ENCODE measurements at places on chromosomes 3 and 15.

GRCh38 chr3:194095464-194095863, 40.5 kb upstream of the HES1 start:
- peak; percentile 60 for DNase-seq

GRCh38 chr3:183984749-183985729, 32.6 kb downstream of the ABCC5 start:
- DNase-seq, result no peak

DNA sequence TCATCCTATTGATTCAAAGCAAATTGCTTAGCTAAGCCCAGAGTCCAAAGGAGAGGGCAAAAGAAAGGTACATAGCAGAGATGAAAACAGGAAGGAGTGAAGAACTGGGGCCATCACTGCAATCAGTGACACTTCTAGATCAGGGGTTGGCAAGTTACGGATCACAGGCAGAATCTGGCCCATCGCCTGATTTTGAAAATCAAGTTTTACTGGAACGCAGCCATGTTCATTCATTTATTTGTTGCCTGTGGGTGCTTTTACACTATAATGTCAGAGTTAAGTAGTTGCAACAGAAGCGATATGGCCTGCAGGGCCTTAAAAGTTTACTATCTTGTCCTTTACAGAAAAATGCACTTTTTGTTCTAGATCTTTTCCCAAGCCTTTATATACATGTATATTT, 271.7 kb upstream of the TOPAZ1 start:
- no peak for DNase-seq

- DNase-seq, result no peak
Observed at GRCh38 chr15:68638953-68639515, 60.2 kb downstream of the CORO2B start.

DNA sequence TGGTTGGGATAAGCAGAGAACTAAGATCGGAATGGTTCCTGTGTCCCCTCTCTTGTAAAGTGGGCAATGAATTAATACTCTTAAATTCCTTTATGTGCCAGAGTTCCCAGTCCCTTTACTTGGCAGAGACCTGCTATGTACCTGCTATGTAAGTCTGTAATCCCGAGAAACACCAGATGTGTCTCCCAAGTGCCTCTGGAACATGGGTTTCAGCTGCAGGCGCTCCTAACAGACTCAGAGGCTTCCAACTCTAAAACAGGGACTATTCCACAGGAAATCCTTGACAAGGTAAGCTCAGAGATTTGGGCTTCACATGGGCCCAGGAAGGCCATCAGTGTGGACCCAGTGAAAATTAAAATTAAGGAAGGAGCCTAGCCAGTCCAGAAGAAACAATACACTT, 117.7 kb upstream of the PLCL2 start:
- no peak for DNase-seq

DNA sequence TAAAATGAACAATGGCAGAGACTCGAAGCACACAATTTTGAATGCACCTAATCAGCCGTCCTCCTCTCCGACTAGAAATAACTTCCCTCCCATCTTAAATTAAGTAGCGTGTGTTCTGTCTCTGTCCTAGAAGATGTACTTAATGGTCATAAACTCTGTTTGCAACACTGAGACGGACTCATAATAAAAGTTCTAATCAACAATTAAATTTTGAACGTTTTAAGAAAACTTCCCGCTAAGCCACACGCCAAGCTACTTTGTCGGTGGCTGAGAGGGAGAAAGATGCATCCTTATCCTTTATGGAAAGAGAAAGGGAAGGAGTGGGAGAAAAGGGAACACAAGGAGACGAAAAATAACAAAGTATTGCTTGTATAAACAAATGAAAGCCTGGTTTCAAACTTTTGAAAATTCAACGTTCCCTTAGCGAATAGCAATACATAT, 989 bp downstream of the GNB4 start:
- DNase-seq, result no peak

- no peak for DNase-seq
Observed at GRCh38 chr3:61780455-61781228, 219.3 kb downstream of the PTPRG start.

DNA sequence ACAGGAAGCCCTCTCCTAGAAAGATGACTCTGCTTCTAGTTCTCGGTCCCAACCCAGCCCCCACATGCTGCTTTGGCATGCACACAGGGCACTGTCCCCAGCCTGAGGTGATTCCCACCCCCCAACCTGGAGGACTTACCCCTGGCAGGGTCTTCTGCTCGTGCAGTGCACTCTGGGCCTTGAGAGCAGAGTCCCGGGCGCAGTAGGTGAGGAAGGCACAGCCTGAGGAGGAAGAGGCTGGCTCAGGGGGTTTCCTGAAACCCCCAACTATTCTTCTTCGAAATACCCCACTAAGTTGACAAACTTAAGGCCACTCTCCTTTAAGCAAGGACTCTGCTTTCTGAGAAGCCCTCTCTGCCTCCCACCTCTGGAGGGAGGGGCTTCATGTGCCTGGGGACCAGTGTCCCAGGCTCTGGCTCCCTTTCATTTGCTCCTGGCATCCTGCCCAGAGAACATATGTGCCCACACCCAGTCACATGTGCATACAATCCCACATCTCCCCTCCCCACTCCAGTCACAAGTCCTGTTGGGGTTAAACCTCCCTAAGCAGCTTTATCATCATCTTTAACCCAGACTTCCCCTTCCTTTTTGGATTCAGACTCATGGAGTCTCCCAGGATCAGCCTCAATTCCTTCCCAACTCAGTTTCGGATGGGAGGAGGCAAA, 4.1 kb downstream of the CELF6 start:
- DNase-seq, result peak; percentile 67

- no peak for DNase-seq
Observed at GRCh38 chr3:122982216-122983185, 45.1 kb downstream of the SEMA5B start.

DNA sequence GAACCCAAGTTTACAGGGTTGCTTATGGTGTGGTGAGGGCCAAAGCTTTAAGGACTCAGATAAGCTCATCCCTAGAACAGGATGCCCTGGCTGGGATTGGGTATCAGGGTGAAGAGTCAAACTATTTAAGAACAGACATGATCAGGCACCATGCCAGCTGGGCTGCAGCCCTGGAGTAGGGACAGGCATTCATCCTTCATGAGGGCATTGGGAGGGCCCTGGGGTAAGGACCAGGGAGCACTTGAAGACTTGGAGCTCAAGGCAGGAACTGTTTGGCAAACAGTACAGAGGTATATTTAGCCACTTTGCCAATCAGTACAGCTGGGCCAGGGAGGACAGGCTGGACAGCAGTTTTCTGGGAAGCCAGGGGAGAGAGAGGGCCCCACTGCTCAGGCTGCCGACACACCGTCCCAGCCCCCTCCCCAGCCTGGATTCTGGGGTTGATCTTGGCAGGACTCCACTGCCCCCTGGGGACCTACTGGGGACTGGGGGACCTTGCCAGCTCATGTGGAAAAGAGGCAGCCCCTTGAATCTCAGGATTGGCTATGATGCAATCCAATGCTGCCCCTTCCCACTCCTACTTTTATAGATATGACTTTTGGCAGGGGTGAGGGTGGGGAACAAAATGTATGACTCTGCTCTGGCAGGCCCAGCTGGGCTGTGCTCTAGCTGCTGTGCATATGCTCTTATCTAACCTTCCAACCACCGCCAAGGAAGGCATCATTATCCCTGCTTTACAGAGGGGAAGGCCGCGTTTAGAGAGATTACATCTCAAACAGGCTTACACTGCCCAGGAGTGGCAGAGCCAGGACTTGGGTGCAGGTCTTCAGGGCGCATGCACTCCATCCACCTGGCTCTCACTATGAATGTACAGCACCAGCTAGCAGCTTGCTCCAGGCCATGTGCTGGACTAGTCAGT, 2.3 kb downstream of the PLA2G4E start:
- no peak for DNase-seq

DNA sequence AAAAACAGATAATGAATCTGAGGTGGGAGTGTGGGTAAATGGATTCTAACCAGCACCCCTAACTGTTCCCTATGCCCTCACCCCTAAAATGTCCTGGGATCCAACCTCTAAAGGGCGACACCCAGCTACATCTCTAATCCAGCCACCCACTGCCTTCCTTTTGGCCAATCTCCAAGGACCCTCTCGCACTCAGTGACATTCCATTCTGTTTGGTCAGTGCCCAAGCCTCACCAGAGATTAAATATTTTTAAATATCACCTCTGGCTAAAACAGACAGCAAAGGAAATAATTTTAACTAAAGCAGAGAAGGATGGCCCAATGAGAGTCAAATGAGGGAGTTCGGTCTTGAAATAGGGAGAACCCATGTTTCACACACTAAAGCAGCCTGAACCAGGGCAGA, 19.9 kb upstream of the SCN10A start:
- DNase-seq, result no peak

- peak; percentile 64 for DNase-seq
Observed at GRCh38 chr3:179027326-179027900, 44.2 kb downstream of the ZMAT3 start.

GRCh38 chr3:64759811-64760210, 72.0 kb upstream of the ADAMTS9 start:
- no peak for DNase-seq

DNA sequence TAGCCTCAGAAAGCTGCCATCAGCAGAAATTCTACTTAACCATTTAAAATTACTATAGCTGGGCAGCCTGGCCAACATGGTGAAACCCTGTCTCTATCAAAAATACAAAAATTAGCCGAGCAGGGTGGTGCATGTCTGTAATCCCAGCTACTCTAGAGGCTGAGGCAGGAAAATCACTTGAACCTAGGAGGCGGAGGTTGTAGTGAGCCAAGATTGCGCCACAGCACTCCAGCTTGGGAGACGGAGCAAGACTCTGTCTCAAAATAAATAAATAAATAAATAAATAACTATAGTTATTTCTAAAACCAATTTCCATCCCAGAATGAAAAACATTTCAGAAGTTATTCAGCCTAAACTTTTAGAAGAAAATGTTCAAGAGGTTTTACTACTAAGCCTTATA, 25.1 kb downstream of the LRRFIP2 start:
- no peak for DNase-seq

DNA sequence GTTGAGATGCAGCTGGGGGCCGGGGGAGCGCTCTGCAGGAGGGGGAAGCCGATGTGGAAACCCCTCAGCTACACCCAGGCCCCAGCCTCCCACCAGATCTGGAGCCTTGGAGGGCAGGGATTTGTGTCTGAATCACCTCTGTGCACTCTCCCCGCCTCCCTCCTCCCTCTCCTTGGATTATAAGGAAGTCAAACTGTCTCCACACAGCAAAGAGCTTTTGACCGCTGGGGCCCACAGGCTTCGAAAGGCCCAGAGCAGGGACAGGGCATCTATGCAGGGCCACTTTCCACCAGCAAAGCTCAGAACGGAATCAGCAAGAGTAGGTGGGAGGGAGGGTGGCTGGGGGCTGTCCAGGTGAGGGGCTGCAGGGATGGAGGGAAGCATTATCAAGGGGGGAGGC, 68.9 kb downstream of the IQSEC1 start:
- DNase-seq, result no peak

- no peak for DNase-seq
Observed at GRCh38 chr3:42037318-42037945, 53.7 kb upstream of the TRAK1 start.

DNA sequence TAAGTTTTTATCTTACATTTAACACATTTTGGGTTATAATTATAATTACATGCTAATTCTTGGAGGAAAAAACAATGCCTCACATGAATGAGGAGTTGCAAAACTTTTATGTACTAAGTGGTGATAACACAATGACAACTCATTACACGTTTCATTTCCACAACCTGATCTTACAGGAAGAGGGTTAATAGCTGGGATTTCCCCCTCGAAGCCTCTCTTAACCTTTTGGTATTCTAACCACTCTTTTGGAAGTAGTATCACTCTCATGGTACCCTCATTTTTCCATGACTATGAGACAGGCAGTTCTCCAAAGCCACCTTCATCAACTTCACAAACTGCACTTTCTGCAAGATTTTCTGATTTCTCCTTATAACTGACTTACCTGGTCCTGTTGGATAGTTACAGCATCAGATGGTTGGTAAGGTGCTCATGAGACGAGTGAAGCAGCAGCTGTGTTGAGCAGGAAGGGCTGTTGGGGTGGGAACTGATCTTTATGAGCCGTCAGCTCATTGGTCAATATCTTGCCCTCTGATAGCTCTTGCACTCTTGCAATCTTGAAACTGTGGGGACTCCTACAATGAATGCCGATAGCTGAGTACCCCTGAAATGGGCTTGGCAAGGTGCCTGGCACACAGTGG, 41.6 kb downstream of the ACAN start:
- DNase-seq, result no peak

GRCh38 chr3:16112910-16113504, 61.5 kb upstream of the GALNT15 start:
- no peak for DNase-seq

- DNase-seq, result no peak
Observed at GRCh38 chr15:39589815-39590644, 9.2 kb downstream of the THBS1 start.

DNA sequence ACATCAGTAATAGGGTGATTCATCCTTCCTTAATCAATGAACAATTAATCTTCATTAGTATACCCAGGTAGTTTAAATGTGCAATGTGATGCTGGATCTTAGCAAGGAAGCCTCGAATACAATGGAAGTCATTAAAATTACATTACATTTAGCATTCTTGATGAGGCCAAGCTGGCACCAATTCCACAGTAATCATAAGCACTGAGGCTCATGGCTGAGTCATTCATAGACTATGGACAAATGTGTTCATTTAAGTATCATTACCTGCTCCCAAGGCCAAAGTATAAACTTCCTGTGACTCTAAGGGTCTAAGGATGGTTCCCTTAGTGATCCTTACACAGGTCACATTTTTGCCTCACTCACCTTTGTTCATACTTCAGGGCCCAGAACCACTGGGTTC, 266.4 kb upstream of the CDIN1 start:
- DNase-seq, result no peak

GRCh38 chr15:32901192-32901591, 183.4 kb downstream of the GREM1 start:
- no peak for DNase-seq

DNA sequence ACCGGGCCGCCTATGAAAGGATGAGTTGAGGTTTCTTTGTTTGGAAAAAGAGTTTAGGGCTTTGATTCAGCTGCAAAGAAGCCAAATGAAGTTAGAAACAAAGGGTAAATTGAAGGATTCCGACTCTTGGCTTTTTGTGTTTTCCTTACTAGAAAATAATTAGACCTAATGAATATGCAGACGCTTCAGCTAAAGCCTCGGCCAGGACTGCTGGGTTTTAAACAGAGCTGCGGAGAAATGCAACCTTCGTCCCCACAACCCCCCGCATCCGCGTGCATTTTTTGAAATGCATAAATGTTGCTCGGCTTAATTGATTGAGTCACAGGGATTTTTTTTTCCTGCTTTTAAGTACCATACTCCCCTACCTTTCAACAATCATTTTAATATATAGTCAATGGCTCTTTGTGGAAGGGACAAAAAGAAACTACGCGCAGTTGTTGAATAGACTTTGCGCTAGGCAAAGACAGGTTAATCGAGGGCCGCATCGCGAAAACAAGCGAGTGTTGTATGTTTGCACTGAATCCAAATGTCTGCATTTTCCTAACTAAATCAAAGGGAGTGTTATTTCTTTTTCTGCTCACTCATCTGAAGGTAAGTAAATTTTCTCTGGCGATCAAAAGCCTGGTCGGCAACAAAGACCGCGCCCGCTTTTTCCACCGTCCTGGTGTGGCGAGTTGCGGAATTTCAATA, 1.3 kb upstream of the ZIC4 start:
- no peak for DNase-seq

Data from Jurkat, Clone E6-1 (cell line).